ENCODE measurements at places on chromosomes 12 and 14.

GRCh38 chr12:65462484-65462883 is 184.0 kb downstream of the MSRB3 start:
- no peak for DNase-seq

DNA sequence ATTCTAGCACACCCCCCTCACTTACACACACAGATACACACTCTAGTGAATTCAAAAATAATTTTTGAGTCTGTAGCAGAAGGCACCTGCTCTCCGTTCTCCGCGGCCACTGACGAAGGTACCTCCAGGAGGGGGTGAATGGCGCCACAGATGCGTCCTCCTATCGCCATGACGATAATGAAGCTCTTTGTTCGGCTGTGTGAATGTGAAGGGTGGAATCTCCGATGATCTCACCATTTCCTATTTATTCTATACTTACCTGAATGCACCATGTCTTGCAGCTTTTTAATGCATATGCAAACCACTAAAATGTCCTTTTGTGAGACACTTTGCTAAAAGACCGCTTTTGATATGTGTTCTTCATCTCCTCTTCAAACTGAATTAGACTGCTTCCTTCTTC is 162.7 kb downstream of the EGLN3 start:
- DNase-seq = no peak

- DNase-seq = no peak
Observed at GRCh38 chr12:8038659-8039114, 6.2 kb downstream of the FOXJ2 start.

DNA sequence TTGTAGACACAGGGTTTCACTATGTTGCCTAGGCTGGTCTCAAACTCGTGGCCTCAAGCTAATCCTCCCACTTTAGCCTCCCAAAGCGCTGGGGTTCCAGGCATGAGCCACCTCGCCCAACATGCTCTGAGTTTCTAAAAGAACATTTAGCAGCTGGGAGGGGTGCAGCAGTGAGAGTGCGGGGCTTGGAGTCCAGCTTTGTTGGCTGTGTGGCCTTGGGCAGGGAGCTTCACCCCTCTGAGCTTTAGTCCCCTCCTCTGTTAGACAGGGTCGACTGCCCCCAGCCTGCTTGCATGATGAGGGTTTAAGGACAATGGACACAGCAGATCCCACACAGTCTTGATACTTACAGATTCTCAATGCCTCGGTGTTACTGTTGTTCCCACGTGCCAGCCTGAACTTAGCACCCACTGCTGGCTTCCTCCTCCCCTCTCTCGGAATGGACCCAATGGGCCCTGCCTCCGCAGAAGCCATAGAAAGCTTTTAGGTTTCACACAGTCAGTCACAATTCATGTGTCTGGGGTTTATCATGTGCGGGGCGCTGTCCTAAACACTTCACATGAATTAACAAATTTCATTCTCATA is 54.6 kb downstream of the PSMA6 start:
- DNase-seq = no peak

DNA sequence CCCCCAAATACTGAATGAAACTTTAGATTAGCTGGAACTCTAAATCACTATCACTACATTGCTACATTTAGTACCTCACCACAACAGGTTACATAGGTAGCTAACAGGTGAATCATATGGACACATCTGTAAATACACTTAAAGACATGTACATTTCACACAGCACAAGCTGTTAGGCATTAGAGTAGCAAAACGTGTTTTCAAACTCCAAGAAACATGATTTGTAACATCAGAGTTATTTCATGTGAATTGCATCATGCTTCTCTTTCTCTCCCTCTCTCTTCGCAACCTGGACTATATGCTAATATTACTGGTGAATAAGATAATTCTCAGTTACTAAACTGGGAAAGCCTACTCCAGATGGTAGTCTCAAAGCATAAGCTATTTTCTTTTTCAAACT is 4.3 kb downstream of the SEL1L start:
- DNase-seq = no peak

- no peak for DNase-seq
Observed at GRCh38 chr12:57712701-57713100, 18.8 kb downstream of the OS9 start.

- no peak for DNase-seq
Observed at GRCh38 chr12:94012071-94012470, 136.3 kb upstream of the PLXNC1 start.

DNA sequence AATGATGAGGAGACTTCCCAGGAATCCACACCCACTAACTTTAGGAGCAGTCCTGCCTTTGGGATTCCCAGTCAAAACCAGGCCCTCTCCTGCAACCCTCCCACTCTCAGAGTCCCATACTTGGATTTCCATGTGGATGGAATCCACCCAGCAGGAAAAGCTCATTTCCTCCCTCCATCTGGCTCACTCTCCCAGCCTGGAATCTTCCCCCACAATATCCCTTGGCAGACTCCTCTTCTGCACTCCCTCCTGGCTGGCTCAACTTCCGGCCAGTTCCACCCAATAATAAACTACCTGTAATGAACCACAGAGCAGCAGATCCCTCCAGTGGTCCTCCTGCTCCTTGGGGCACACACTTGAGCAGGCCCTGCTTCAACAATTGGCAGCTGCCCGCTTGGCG is 102.8 kb upstream of the EGLN3 start:
- no peak for DNase-seq

DNA sequence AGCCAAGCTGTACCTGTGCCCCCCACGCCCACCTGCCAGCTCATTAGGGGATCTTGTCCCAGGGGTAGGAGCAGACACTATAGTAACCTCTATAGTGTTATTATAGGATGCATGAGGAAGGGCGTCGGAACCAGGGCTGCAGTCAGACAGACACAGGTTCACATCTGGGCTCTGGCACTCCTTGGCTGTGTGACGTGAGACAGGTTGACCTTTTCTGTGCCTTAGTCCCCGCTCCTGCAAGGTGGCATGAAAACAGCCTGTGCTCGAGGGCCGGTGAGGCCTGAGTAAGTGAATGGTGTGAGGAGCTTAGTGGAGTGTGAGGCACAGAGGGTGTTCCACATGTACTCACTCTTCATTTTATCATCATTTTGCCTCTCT is 19.0 kb downstream of the ASB2 start:
- no peak for DNase-seq

DNA sequence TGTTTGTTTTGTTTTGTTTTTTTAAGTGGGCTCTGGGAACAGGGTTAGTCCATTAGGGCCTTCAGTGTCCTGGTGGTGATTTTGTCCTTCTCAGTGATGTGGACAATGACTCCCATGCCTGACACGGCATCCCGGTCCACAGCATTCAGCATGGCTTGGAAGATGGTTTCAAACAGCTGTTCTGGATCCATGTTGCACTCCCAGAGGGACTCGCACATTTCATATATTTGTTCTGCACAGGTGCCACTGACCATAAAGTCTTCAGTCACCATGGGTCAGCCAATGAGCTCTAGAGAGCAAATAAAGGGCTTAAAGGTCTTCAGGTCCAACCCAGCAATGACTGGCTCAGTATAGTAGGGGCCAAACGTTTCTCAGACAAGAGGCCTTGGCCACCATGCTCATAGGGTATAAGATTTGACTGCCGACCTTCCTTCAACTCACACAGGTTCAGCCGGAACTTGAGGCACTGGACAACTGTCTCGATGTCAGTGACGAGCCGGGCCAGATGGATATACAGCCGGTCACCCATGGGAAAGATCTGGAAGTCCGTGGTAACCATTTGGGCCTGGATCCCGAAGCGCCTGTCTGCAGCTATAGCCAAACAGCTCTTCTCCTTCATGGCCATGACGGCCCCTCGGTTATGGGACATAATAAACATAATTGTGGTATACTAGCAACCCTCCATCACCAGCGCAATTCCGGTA is 18.0 kb downstream of the OR10P1 start:
- no peak for DNase-seq

DNA sequence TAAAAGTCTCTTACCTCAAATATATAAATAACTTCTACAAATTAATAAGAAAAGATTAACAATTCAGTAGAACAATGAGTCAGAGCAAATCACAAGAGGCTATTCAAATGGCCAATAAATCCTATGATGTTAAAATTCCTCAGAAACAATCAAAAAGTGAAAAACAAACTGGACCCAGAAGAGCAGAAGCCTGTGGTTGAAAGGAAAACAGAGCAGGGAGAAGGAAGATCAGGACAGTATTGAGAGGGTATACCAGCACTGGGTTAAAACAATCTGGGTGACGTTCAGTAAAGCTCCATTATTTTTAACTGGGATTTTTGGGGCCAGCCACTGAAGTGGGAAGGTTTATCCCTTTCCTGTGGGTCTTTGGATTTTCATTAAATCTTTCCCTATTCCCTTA is 39.7 kb upstream of the PCED1B start:
- DNase-seq = no peak

DNA sequence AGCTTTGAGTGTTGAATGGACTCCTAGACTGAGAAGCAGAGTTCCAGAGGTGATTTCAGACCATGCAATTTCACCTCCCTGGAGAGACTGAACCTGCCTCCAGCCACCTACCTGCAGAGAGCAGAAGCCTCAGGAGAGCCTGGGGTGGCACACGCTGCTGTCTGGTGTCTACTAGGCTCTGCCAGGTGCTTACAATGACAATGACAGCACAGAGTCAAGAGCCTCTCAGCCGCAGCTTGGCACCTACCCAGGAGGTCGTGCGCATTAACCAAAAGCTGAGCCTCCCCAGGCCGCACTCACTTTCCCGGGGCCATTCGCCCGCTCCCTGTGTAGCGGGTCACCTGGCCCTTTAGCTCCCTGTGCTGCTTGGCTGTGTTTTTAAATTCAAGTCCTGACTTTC is 63.2 kb downstream of the TESC start:
- no peak for DNase-seq

GRCh38 chr14:92625213-92625612 is 111.6 kb downstream of the RIN3 start:
- DNase-seq = no peak

GRCh38 chr12:102548543-102548942 is 68.2 kb upstream of the IGF1 start:
- no peak for DNase-seq

DNA sequence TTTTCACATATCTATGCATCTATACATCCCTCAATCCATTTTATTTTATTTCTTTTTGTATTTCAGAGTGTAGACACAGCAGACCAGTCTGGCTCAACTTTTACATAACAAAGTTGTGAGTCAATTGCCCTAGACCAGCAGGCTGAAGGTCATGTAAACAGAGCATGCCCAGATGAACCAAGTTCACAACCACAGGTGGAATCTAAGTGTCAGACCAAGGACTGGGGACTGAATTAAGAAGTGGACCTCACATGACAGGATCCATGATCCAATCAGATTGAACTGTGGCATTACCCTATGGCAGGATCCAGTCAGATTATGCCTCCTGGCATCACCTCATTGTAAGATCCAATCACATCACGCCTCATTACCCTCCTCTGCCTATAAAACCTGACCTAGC is 455.8 kb downstream of the SOX5 start:
- DNase-seq = no peak

DNA sequence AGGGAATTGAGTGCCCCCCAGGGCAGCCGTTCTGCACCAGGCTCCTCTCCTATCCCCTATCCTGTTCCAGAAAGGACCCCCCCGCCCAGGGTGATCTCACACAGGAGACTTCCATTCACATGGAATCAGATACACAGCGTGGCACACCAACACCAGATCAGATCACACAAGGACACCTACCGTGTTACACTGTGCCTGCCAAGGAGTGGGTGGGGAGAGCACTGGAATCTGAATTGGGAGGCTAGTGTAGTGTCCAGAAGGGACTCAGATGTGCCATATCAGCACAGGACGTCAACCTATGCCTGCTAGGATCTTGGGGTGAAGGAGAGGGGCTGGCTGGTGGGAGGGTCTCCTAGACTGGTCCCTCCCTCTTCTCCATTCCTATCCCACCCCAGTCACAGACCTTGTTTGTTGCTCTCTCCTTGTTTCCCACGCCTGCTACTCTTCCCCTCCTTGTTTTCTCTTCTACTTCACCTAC is 2.3 kb downstream of the PTMS start:
- no peak for DNase-seq

GRCh38 chr12:24069532-24070395 is 120.3 kb upstream of the SOX5 start:
- no peak for DNase-seq

- no peak for DNase-seq
Observed at GRCh38 chr12:123524378-123524777, 9.1 kb downstream of the RILPL1 start.

All from amygdala (tissue), 56 donors.